ENCODE measurements at places on chromosomes 4 and X.

DNA sequence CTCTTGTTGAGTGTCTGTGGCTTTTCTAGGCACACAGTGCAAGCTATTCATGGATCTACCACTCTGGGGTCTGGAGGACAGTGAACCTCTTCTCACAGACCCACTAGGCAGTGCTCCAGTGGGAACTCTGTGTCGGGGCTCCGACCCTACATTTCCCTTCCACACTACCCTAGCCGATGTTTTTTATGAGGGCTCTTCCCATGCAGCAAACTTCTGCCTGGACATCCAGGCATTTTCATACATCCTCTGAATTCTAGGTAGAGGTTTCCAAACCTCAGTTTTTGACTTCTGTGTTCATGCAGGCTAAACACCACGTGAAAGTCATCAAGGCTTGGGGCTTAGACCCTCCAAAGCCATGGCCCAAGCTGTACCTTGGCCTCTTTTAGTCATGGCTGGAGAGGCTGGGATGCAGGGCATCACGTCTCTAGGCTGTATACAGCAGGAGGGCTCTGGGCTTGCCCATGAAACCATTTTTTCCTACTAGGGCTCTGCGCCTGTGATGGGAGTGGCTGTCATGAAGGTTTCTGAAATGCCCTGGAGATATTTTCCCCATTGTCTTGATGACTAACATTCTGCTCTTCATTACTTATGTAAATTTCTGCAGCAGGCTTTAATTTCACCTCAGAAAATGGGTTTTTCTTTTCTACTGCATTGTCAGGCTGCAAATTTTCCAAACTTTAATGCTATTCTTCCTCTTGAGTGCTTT is 249.8 kb upstream of the CPEB2 start:
- no peak for DNase-seq

- DNase-seq = no peak
Observed at GRCh38 chrX:17922303-17922702, 61.2 kb upstream of the RAI2 start.

DNA sequence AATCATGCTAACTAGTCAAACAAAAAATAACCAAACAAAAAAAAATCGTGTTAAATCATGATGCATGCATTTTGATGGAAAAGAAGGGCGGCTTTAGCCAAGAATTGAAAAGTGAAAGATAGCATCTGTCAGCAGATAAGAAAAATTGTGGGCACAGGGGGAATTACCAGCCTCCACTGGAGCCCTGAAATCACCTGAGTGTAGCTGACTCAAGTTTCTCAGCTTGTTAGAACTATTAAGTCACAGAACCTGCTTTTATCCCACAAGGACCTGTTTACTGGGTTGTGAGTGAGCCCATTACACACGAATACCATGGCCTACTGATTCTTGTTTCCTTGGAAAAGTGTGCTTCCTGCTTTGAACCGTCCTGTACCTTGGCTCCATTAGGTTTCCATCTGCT is 85.2 kb downstream of the COX18 start:
- no peak for DNase-seq

GRCh38 chrX:7088968-7089615 is 58.4 kb upstream of the STS start:
- peak; percentile 80 for DNase-seq

DNA sequence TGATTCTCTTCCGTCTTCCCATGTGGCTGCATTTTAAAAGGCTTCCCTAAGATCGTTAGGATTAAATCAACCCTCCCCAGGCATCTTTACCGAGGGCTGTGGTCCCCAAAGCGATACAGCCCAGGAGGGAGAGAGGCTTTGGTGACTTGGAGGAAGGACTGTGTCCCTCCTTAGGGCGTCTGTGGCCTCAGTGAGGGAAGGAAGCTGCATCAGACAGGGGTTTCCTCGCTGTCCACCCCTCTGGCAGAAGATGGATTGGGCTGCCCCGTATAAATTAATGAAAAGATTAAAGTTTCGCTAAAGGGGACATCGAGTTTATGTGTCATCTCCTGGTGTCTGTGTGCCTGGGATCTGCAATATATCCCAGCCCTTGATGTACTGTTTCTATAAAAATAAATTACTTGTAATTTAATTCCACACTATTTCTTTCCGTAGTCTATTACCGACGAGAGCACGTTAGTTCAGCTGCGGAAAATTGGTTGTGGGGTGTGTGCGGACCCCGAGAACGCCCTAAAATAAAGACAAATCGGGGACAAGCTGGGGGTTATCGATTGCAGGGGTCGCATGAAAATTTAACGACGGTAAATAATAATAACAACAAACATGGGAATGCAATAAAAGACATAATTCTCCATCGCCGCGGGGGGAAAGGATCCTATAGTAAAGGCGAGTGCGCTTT is 6.5 kb downstream of the SHOX start:
- no peak for DNase-seq

DNA sequence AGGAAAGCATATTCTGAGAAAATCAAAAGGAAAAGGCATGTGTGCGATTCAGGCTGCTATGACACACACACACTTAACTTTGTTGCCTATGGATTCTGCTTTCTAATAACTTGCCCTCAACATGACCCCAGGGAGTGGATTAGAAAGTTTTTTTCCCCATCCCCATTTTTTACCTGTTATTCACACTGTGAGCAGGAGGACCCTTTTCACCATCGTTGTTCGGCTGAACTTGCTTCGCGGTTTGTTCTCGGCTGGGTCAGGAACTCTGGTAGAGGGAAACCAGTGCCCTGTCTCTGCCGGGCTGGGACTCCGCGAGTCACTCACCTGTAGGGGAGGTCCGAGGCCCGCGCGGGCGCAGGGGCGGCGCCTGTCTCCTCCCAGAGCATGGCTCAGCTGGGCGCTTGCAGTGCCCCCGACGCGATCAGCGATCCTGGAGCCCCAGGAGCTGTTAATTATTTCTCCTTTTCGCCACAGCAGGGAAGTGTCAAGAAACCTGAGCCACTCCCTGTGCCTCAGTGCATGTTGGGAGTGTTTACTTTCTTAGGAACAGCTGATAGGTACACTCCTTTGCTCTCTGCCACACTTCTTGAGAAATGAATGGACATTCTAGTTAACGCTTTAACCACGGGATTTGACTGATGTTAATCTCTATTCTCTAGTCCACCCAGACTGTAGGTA is at the start of gene RASSF6:
TSS of gene RASSF6 (minus strand) at position 322 of the 678 bp plus-strand sequence. CDS start 8,641 bp downstream, outside the sequence.
- DNase-seq = no peak

DNA sequence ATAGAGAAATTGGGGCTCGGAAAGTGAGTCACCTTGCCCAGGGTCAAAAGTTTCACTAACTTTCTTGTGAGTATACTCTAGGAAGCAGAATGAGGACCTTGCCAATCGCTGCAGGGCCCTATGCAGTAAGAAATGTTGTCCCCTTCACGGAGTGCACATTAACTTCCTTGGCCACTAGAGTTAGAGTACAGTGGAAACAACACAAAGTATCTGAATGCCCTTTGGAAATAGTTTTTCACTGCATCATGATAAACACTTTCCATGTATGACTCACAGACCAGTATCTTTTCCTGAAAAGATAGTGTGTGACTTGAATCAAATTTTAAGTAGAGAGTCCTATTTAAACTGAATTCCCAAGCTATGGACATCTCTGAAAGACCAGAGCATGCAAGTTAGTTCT is 45.5 kb upstream of the STK26 start:
- no peak for DNase-seq

DNA sequence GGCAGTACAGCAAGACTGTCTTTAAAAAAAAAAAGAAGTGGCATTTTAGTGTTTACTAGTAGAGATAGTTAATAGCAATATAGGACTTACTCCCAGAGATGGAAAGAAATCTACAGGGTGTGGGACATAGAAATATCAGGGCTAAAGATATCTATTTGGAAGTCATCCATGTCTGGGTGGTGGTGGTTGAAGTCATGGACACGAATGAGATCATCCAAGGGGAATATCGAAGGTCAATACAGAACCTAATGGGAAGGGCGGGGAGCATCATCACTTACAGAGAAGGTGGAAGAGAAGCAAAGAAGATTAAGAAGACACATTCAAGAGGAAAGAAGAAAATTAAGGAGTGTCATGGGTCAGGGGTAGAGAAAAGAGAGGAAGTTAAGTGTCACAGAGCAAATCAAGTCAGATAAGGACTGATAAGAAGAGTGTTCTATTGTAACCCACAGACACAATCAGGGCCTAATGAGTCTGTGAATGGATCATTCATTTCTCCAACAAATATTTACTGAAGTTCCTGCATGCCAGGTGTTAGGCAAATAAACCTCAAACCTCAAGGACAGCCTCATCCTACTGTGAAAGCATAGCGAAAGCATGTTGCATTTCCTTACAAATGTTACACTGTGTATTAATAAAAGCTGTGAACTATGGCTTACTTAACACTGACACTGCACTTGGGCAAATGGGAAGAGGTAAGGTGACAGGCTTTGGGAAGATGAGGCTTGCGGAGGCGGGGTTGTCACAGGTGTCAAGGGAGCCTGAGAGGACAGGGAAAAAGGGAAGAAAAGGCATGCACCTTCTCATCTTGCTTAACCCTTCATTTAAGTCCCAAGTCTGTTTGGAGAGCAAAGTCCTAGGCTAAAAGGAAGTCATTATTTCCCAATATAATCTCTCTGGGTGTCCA is 65.3 kb downstream of the ELOVL6 start:
- DNase-seq = no peak

DNA sequence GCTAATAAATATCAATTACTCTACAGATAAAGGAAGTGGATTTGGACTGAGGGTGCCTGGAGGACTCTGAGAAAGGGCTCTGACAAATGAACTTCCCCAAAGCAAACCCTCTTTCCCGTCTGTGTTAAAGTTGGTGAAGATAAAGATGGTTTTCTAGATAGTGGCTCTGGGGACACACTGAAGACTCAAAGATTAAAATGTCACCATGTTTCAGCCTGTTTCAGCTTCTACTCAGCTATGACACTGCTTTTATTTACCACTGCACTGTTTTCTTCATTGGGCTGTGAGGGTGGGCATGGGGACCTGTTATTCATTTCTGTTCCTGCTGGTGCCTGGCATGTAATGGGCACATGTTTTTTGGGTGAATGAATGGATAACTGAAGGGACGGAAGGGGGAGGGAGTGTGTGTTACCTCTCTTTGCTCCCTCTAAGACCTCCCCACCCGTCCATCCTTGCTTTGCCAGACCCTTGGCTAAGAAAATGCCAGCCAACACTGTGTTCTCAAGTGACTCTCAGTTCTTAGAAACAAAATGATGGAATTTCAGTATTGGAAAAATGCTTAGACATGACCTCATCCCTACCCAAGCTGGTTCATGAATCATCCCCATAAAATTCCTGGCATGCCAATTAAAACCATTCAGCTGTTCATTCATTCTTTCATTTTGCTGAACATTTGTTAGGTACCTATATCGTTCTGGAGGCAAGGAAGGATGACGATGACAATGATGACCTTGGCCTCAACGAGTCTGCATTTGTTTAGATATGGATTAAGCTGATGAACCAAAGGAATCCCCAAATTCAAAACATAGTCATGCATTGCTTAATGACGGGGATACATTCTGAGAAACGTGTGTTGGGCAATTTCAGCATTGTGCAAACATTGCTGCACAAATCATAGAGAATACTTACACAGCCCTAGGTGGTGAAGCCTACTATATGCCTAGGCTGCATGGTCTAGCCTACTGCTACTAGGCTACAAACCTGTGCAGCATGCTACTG is 13.4 kb upstream of the STK32B start:
- no peak for DNase-seq

- no peak for DNase-seq
Observed at GRCh38 chr4:113209153-113209552, 159.7 kb downstream of the ANK2 start.

DNA sequence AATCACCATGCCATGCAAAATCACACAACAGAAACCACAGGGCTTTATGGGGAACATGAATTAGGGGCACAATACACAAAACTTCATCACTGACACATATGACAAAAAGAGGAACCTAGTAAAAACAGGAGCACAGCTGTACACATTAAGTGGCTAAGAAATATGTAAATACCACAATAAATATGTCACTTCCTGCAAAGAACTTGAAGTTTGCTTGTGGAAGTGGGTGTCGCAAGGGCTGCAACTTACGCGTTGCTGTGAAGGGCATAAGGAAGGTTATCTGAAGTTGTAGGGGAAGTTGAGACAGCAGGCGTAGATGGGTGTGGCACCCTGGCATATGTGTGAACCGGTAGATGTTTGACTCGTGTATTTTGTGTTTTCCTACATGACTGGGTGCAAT is 42.4 kb downstream of the CLCN4 start:
- DNase-seq = no peak

GRCh38 chrX:82092307-82092706 is 890.4 kb downstream of the SH3BGRL start:
- DNase-seq = peak; percentile 14

DNA sequence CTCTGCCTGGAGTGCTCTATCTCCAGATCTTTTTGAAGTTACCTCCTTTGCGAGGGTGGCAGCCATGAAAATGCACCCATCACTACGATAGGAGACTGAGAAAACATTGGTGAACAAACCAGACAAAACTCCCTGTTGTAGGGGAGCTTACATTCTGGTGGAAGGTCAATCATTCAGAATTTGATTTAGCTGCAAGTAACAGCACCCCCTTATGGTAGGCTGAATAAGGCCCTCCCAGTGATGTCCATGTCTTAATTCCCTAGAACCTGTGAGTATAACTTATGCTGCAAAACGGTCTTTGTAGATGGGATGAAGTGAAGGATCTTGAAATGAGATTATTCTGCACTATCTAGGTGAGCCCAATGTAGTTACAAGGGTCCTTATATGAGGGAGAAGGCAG is 5.6 kb upstream of the TEC start:
- no peak for DNase-seq

DNA sequence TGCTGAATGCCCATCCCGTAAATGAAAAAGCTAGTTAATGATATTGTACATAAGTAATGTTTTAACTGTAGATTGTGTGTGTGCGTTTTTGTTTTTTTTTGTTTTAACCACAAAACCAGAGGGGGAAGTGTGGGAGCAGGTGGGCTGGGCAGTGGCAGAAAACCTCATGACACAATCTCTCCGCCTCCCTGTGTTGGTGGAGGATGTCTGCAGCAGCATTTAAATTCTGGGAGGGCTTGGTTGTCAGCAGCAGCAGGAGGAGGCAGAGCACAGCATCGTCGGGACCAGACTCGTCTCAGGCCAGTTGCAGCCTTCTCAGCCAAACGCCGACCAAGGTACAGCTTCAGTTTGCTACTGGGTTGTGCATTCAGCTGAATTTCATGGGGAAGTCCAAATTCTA is at the start of gene SPP1:
TSS of gene SPP1 (plus strand) at position 249 of the 400 bp plus-strand sequence. CDS start 1,182 bp downstream, outside the sequence.
- DNase-seq = peak; percentile 67

DNA sequence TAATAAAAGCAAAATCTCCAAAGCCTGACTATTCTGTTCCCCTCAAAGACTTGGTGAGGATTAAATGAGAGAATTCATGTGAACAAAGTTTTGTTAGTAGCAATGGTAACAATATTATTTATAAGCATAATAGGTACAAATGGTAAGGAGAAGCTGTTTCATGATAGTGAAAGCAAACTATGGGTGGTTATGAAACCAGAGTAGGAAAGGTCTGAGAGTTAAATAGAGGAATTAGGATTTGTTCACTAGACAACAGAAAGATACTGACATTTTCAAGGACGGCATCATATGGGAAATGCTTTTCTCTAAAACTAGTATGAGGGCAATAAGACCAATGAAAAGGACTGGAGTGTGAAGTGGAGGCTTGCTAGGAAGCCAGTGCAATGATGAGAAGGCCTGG is 128.6 kb upstream of the FTHL17 start:
- no peak for DNase-seq

All from DND-41 (cell line).